ENCODE measurements at places on chromosomes 2 and 18. TPM values are rescaled to one million over a fixed set of nuclear protein-coding genes. Genes with fewer than 3 reads are reported as not detected.
A peak's percentile ranks its signal among the peaks of the same experiment; 100 is the strongest.

Gene PFN4
- total RNA-seq, result not detected

Gene ICA1L
- 4.4 TPM for total RNA-seq

Gene CMPK2
- 4.9 TPM for total RNA-seq

Gene UGP2
- 352 TPM for total RNA-seq

Gene NHEJ1
- total RNA-seq, result 50.5 TPM

Gene KANSL3
- total RNA-seq, result 54.5 TPM

Gene ITGAV
- total RNA-seq, result 49.3 TPM

Gene ALPI
- total RNA-seq, result 16.0 TPM

Gene MROH2A
- total RNA-seq, result not detected

Gene ESPNL
- 1.1 TPM for total RNA-seq

- peak; percentile 81 for DNase-seq
Measured at GRCh38 chr2:172226244-172227061, 123.8 kb upstream of the DLX2 start.

- peak; percentile 84 for DNase-seq
Measured at GRCh38 chr18:31512203-31512764, 14.3 kb downstream of the DSG2 start.

DNA sequence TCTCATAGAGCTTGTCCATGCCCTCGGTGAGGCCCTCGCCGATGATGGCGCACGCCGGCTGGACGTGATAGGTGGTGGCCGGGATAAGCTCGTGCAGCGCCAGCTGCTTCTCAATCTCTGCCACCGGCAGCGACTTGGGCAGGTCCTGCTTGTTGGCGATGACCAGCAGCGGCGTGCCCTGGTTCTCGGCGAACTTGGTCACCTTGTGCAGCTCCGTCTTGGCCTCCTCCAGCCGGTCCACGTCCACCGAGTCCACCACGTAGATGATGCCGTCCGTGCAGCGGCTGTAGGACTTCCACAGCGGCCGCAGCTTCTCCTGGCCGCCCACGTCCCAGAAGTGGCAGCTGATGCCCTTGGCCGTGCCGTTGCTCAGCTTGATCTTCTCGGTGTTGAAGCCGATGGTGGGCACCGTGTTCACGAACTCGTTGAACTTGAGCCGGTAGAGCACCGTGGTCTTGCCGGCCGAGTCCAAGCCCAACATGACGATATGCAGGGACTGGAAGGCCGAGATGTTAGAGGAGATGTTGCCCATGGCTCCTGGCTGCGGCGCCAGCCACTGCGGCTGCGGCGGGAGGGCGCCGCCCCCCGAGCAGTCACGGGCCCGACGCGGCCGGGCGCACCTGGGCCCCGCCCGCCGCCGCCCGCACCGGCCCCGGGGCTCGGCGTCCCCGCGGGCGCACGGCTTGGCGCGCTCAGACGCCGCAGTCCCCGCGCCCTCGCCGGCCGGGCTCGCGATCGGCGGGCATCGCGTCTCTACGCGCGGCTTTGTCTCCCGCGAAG is 636 bp downstream of the ARL4C start:
- peak; percentile 44 for DNase-seq

- DNase-seq, result no peak
Measured at GRCh38 chr18:4551001-4551360, 95.9 kb upstream of the DLGAP1 start.

GRCh38 chr2:96342085-96342484 is 6.5 kb downstream of the NCAPH start:
- DNase-seq, result no peak

- DNase-seq, result no peak
Measured at GRCh38 chr2:189411860-189412259, 29.4 kb upstream of the WDR75 start.

DNA sequence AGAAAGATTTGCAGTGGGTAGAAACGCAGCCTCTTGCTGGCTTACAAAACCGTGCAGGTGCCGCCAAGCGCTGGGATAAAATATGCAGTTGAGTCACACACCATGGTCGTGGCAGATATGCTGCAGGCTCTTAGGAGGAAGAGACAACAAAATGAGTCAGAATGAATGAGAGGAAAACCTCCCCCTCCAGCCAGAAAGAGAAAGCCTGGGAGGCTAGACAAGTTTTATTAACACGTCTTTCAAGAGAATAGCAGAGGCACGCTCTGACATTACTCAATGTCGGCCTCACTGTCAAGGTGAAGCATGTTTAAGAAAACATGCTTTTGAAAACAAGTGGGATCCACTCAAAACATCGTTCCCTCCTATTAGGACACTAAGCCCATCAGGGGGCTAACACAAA is 37.1 kb upstream of the ZCCHC2 start:
- DNase-seq, result no peak

DNA sequence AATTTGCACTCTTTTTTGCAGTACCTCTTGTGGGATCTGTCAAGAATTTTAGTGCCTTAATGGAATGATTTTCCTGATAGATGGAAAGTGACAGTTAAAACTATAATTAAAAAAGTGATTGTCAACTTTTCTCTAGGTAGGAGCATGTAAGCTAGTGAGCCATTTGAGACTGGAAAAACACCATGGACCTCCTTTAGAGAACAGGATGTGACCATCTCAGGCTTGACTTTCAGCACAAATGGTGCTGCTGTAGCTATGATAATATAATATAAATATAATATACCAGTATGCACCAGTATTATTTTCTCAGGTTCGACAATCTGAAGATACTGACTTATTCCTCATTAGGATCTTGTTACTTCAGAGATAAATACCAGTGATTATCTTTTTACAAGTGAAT is 27.8 kb downstream of the ZNF236 start:
- no peak for DNase-seq

- no peak for DNase-seq
Measured at GRCh38 chr2:4866198-4866597, 826.0 kb upstream of the SOX11 start.

- no peak for DNase-seq
Measured at GRCh38 chr2:205198140-205198525, 484.2 kb upstream of the NRP2 start.

- DNase-seq, result peak; percentile 54
Measured at GRCh38 chr2:73982140-73982617, 2.5 kb upstream of the TET3 start.

GRCh38 chr2:218829868-218830451 is 1.6 kb downstream of the PRKAG3 start:
- DNase-seq, result no peak

DNA sequence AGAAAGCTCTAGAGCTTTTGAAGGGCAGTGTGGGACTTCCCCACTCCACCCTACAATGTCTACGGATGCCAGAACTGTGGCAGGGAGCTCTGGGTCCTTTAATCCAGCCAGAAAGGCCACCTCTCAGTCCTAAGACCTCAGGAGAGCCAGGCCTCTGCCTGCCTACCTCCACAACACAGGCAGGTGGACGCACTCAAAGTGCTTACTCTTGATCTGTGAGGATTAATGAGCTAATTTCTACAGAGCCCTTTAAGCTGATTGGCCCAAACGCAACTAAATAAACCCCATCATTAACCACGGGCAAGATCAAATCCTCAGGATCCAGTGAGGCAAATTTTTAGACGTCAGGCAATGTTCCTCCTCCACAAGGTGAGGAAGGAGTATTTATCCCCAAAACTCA is 8.1 kb downstream of the STK39 start:
- no peak for DNase-seq

Measured in transverse colon (tissue), 4 donors.